ENCODE measurements at places on chromosomes 12 and 14.

GRCh38 chr14:77204907-77205306, 23.3 kb downstream of the TMEM63C start:
- DNase-seq: no peak

DNA sequence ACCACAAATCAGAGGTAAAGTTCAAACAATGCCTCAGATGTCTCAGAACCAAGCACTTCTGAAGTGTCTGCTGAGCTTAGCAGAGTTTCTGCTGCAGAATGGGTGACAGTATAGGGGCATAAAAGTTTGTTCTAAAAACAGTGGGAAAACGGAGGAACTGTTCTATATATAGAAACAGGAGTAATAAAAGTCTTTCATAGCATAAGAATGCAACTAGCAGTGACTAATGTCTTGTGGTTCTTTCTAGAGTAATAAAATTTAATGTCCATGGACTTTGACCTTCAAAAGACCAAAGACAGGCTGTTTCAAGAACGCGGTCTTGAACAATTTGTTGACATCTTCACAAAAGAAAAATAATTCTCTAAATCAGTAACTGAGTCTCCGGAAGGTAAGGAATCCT, 107.5 kb upstream of the FAR2 start:
- DNase-seq: no peak

DNA sequence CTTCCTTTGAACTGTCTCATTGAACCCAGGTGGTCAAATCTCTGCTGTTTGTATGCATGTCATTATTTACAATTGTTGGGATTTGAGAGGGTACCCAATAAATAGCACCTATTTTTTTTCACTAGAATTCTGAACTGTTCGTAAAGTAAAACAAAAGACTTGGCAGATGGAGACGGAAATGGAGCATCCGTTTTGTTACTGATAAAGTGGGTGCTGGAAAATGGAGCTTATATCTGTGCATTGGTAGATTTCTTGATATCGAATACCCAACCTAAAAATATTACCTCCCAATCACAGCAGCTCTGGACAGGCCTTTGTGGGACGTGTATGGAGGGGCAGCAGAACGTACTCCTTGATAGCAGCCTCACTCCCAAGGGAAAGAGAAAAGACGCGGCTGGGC, 224.4 kb downstream of the C12orf75 start:
- no peak for DNase-seq

- no peak for DNase-seq
Observed at GRCh38 chr14:92924247-92924646, 1.3 kb downstream of the CHGA start.

DNA sequence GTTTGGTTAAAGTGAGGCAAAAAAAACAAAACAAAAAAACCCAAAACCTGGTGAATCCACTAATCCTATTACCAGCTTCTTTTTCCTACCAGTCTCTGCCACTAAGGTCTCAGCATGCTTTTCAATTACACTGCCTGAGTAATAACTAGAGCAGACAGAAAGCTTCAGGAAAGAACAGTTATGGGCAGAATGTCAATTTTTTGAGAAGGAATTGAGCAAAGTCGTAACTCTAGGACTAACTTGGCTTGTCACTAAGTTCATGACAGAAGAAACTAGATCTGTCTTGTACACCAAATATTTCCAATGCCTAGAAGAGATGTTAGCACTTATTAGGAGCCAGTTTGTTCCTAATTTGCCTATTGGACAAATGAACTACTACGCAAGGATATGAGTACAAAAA, 148.8 kb upstream of the CNOT2 start:
- DNase-seq: no peak

DNA sequence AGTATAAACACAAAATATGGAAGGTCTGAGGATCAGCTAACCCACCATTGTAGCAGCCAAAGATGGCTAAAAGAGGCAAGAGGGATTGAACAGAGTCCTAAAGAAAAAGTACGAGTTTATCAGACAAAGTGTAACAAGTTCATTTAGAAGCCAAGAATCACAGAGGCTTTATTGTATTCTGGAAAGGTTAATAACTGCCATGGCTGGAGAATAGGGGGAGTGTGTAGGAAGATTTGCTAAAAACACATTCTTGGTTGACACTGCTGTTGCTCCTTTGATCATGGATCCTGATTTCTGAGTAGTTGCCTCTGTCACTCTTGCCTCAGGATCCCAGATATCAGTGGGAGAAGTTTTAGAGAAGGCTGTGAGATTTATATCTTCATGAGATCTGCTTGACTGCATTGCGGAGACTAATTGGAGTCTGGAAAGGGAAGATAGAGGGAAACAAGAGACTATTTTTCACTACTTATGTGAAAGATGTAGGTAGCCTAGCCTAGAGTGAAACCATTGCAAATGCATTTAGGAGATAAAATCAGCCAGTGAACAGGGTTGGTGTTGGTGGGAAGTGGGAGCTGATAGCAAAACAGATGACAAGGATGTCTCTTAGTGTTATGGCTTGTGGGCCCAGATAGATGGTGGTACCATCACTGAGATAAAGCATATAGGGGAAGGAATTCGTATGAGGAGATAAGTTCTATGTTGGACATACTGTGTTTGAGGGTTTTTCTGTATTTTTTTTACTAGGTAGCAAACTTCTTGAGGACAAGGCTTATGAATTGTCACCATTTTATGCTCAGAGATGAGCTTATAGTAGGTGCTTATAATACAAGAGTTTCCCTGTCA, 402.9 kb upstream of the PDE3A start:
- no peak for DNase-seq

- DNase-seq: no peak
Observed at GRCh38 chr14:48378541-48378940, 703.1 kb upstream of the MDGA2 start.

GRCh38 chr14:55107766-55108554, 21.1 kb upstream of the LGALS3 start:
- peak; percentile 98 for DNase-seq

DNA sequence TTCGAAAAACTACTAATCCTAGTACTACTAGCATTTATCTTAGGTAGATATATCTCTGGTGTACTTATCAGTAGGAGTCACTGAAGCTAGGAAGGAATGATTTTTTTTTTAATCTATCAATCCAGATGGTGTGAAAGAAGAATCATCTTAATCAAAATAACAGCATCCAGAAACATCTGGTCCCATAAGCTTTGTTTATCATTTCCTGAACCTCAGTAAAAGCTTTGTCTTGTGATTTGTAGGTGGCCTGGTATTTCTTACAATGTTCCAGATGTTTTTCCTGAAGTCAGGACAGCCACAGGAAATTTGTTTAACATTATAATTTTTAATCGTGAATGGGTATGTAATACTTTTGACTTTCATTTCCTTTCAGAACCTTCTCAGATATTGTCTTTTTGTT, 28.0 kb upstream of the LUM start:
- no peak for DNase-seq

DNA sequence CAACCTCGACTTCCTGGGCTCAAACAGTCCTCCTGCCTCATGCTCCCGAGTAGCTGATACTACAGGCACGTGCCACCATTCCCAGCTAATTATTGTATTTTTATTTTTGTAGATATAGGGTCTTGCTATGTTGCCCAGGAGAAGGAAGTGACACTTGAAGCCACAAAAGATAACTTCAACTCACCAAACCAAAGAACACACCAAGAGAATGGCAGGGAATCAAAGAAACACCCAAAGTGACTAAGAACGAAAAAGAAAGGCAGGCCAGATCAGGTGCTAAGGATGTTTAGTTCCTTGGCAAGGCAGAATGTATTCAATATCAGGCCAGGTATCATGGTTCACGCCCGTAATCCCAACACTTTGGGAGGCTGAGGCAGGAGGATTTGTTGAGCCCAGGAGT, 10.1 kb upstream of the TPCN1 start:
- DNase-seq: no peak

- DNase-seq: no peak
Observed at GRCh38 chr14:89767131-89767530, 187.4 kb downstream of the EFCAB11 start.

All from suppressor macrophage treated with lipopolysaccharide for 1 hour (primary cell).